ENCODE measurements at places on chromosomes 4 and X. TPM values are rescaled to one million over a fixed set of nuclear protein-coding genes. Genes with fewer than 3 reads are reported as not detected.

DNA sequence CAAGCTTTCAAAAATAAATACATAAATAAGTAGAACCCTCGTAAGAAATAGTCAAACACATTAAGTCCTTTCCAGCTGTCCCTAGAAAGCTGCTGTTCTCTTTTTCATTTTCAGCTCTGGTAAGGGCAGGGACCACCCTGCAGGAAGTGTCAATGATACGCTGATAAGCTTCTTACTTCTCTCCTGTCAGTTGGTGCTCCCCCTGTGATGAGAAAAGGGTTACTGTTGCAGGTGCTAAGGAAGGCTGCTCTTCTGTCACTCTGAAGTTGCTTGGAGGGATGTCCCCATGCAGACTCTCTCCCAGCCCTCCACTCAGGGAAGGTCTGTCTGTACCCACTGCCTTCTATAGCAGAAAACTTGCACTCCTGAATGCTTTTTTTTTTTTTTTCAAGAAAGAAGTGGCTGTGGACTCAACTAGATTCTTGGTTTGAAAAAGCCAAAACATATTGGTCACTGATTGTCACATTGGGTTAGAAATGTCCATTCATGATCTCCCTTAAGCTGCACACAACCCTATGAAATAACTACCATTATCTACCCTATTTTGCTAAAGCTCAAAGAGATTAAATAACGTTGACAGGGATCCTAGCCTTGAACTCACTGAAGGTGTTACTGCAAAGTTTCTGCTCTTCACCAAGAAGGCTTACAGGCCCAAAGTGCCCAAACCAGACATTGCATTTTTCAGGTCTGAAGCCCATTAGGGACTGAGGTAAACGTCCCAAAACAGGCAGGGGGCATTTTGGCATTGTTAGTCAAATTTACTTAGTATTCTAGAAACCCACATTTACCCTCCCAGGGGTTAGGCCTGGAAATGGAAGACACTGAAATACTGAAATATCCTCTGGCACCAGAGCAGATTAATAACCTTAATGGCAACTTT lies 1.2 kb downstream of the CXCL3 start:
- no peak for DNase-seq

GRCh38 chrX:1390621-1391369 lies 1.1 kb downstream of the SLC25A6 start:
- DNase-seq: no peak

DNA sequence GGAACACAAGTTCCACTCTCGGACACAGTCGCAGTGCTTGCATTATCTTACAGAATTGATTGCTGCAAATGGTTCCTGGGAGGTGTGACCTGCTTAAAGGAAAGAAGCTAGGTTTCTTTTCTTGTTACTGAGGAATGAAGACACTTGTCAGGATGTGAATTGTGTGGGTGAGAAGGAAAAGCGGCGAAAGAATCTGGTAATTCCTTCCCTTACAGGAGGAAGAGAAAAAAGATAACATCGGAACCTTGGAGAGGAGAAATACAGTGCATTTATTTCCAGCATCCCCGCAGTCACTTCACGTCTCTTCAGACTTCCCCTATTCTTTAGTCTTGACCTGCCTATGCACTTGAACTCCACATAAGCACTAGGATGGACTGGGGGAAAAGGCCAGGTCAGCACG lies 389 bp upstream of the CCSER1 start:
- no peak for DNase-seq

- DNase-seq: no peak
Measured at GRCh38 chr4:101198682-101199339, 148.5 kb downstream of the PPP3CA start.

The PDE6B gene
- total RNA-seq: 18.4 TPM

- DNase-seq: no peak
Measured at GRCh38 chr4:162706051-162706450, 460.6 kb downstream of the NAF1 start.

DNA sequence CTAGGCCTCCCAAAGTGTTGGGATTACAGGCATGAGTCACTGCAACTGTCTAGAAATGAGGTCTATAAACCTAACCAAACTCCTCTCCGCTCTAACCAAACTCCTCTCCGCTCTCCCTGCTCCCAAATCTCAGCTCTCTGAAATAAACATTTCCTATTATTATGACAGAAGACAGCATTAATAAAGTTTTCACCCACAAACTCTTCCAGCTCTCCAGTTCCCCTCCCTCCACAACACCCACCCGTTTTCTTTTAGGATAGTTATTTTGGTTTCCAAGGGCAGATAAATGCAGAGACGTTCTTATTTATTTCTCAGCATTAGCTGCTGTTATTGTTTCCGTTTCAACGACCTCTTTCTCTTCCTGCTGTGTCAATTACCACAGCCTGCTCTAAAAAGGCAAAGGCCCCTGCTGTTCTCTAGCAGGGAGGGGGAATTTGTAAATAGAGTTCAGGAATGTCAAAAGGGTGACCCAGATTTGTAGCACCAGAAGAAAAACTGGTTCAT lies 13.3 kb upstream of the SCD5 start:
- no peak for DNase-seq

- DNase-seq: no peak
Measured at GRCh38 chrX:150547375-150548115, 20.9 kb upstream of the MTM1 start.

Data from T-cell (primary cell).